Endothelial cell of umbilical vein (primary cell): ENCODE measurements at places on chromosomes 3 and 15. TPM values are rescaled to one million over a fixed set of nuclear protein-coding genes. Genes with fewer than 3 reads are reported as not detected.

The SPATA12 gene
- 0.13 and 0.18 TPM in 2 replicates for polyA plus RNA-seq

The CCDC13 gene
- polyA plus RNA-seq = 0.24 and 0.36 TPM in 2 replicates

The ABI3BP gene
- 75.1 and 106 TPM in 2 replicates for polyA plus RNA-seq

The NEDD4 gene
- polyA plus RNA-seq = 8.9 and 9.2 TPM in 2 replicates

The VGLL3 gene
- polyA plus RNA-seq = 12.0 and 12.5 TPM in 2 replicates

The PSTPIP1 gene
- not detected in 2 replicates for polyA plus RNA-seq

The RPL4 gene
- 2,896 and 3,530 TPM in 2 replicates for polyA plus RNA-seq

The LEKR1 gene
- polyA plus RNA-seq = 0.07 and 0.16 TPM in 2 replicates

The FSD2 gene
- not detected in 2 replicates for polyA plus RNA-seq

The RTF1 gene
- 15.8 and 19.2 TPM in 2 replicates for polyA plus RNA-seq

The GOLGA8G gene
- polyA plus RNA-seq = not detected in 2 replicates

The WDR72 gene
- polyA plus RNA-seq = not detected in 2 replicates

The CLRN1 gene
- not detected in 2 replicates for polyA plus RNA-seq

The TGM4 gene
- polyA plus RNA-seq = 0.11 and 0.16 TPM in 2 replicates

The GPR149 gene
- not detected in 2 replicates for polyA plus RNA-seq

The ENTPD3 gene
- polyA plus RNA-seq = 0.03 TPM in 1 of 2 replicates, not detected in the other

The PAQR9 gene
- polyA plus RNA-seq = not detected in 2 replicates

The FEZF2 gene
- not detected in 2 replicates for polyA plus RNA-seq

The CDHR4 gene
- 0.19 TPM in 1 of 2 replicates, not detected in the other for polyA plus RNA-seq

The IQGAP1 gene
- 82.2 and 84.7 TPM in 2 replicates for polyA plus RNA-seq

The BNC1 gene
- 3.9 TPM in 2 replicates for polyA plus RNA-seq

The ZIC1 gene
- polyA plus RNA-seq = not detected in 2 replicates

The CFAP92 gene
- 0.04 and 0.10 TPM in 2 replicates for polyA plus RNA-seq

The EAF2 gene
- 0.56 and 0.63 TPM in 2 replicates for polyA plus RNA-seq

The PAQR5 gene
- polyA plus RNA-seq = 0.08 and 0.21 TPM in 2 replicates

The GABRR3 gene
- not detected in 2 replicates for polyA plus RNA-seq

The LARP6 gene
- 56.1 and 56.2 TPM in 2 replicates for polyA plus RNA-seq

The C3orf52 gene
- 2.9 and 4.2 TPM in 2 replicates for polyA plus RNA-seq

The EIF3J gene
- 28.3 and 35.4 TPM in 2 replicates for polyA plus RNA-seq

The SLC9C1 gene
- polyA plus RNA-seq = not detected in 2 replicates
